ENCODE measurements at places on chromosomes 7 and 10.

- no peak for DNase-seq
These were observed 27.4 kb upstream of the TSPAN13 start for GRCh38 chr7:16726189-16726588.

- DNase-seq = no peak
These were observed 127.1 kb upstream of the PTPRZ1 start for GRCh38 chr7:121745856-121746255.

DNA sequence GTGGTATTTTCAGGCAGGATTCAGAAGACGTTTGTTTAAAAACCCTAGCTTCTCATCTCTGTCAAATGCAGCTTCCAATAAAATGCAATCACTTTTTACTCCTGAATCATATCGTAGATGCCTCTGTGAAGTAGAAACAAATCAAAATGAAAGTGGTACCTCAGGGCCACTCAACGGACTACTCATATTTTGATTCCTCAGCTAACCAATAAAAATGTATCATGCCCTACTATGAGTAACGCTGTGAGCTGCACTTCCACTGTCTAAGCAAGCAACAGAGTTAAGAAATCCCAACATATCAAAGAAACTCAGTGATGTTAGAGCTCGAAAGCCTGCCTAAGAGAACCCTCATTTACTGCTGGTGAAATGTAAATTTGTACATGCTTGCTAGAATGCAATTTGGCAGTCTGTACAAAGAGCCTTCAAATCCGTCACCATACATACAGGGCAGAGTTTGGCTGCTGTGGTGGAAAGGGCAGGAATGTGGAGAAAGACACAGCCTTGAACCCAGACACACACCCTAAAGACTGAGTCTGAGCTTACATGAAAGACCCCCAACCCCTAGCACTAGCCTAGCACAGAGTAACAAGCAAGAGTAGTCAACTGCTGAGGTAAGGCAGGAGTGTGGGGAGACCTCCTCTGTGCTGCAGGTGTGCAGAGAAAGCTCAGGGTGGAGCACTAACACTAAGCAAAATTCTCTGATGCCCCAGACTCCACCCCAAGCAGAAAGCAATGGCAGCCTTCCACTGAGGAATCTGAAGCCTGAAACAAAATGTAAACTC, 151.5 kb downstream of the ANK3 start:
- peak; percentile 10 for DNase-seq

DNA sequence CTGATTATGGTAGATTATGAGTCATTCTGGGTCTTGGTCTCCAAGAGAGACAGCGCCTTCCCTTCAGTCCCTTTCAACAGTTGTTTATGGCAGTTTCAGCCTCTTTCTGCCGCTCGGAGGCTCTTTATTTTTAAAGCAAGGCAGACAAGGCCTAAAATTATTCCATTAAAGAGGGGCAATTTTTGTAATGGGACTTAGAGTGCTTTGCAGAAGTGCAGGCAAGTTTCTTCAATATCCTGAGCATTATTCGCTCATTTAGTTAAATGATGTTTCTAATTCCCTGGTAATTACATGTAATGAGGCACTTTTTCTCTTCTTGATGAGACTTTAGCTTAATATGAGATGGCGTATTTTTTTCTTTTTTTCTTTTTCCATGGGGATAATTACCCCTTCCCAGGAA, 33.6 kb downstream of the BUB3 start:
- no peak for DNase-seq

- no peak for DNase-seq
These were observed 12.3 kb downstream of the ZYX start for GRCh38 chr7:143393267-143394041.

GRCh38 chr10:60527676-60528075, 138.0 kb upstream of the ANK3 start:
- no peak for DNase-seq

GRCh38 chr7:128459394-128459878, 3.8 kb downstream of the HILPDA start:
- peak; percentile 66 for DNase-seq

DNA sequence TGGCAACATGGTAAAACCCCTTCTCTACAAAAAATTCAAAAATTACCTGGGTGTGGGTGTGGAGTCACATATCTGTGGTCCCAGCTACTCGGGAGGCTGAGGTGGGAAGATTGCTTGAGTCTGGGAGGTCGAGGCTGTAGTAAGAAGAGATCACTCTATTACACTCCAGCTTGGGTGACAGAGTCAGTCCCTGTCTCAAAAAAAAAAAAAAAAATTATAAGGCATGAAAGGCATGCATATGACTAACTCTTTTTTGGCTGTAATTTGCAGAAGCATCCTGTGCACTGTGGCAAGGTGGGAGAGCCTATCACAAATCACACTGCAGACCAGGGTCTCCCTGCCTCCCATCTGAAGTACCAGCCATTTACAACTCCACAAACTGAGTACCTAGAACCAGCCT, 14.1 kb upstream of the MYPN start:
- DNase-seq = no peak

GRCh38 chr7:46653848-46654247, 732.8 kb upstream of the IGFBP3 start:
- DNase-seq = no peak

- no peak for DNase-seq
These were observed 43.9 kb downstream of the IFIT5 start for GRCh38 chr10:89458291-89458690.

DNA sequence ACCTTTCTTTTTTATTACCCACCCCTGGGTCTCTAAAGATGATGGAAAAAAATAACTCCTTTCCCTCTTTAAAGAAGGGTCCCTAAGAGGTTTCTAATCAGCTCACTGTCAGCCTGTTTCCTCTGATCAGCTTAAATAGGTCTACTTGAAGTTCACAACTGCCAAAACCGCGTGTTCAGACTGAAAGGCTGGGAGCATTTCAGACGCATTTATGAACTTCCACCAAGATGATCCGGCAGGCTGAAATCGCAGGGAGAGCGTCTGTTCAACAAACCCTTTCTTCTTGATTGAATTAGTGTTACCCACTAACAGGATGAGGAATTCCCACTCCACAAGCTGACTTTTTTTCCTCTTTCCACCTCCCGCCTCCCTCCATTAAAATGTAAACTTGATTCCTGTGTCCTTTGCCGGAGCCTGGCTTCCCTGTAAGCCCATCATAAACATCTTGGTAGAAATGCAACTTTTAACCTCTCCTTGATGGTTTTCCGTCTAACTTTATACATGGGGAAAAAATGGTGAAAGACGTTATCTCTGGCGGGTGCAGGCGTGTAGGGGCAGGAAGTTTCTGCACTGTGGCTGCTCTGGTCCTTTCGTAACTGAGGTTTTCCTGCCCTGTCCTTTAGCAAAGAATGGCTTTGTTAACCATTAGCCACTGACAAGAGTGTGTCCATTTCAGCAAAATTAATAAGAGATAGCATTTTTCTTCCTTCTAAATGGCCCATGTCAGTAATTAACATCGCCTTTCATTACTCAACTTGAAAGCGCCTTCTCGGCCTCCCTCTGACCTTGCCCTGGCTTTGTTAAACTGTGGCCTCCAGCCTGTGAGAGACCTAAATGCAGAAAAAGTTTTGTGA, 130.7 kb downstream of the BAMBI start:
- DNase-seq = no peak
